Heart left ventricle (tissue), 16 donors: ENCODE measurements at places on chromosomes 3 and 15.

DNA sequence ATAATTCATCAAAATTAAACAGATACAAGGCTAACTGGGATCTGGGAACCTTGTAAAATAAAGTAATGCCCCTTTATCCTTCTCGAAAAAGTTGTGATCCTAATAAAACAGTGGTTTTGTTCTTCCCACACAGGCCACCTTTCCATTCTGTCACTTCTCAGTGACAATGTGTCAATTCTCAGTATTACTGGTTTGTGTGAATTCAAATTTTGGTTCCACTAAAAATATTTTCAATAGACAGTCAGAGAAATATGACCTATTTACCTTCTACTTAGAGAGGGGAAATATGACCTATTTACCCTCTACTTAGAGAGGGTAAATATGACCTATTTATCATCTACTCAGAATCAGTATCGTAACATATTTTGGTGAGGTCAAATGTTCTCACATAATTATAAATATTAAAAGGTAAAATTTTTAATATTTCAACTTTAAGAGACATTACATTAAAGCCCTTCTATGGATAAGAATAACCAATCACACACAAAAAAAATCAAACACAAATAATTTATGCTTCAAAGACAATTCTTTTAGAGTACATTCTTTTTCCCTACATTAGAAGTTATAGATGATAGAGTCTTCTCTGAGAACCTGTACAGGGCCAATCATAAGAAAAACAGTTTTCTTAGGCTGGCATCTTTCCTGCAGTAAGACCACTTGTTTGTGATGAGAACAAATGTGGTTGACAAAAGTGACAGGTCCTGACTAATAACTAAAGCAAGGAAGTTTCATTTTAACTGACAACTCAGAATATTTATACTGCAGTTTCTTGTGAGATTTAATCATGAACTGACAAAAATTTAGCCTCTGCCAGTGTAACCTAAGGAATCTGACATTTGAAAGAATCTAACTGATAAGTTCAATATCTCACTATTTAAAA, 323.3 kb downstream of the DIPK2A start:
- DNase-seq, result no peak

GRCh38 chr3:148280623-148281242, 417.0 kb upstream of the AGTR1 start:
- DNase-seq, result peak; percentile 61

DNA sequence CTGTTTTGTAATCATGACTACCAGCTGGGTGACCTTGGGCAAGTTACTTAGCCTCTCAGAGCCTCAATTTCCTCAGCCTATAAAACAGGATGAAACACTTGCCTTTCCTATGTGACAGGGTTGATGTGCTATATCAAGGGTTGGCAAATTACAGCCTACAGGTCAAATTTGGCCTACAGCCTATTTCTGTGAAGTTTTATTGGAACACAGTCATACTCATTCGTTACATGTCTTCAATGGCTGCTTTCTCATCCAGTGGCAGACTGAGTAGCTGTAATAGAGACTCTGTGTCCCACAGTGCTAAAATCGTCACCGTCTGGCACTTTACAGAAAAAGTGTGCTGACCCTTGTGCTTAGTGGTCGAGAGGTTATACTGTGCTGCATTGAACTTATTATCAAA, 16.6 kb downstream of the ABHD6 start:
- DNase-seq, result no peak

DNA sequence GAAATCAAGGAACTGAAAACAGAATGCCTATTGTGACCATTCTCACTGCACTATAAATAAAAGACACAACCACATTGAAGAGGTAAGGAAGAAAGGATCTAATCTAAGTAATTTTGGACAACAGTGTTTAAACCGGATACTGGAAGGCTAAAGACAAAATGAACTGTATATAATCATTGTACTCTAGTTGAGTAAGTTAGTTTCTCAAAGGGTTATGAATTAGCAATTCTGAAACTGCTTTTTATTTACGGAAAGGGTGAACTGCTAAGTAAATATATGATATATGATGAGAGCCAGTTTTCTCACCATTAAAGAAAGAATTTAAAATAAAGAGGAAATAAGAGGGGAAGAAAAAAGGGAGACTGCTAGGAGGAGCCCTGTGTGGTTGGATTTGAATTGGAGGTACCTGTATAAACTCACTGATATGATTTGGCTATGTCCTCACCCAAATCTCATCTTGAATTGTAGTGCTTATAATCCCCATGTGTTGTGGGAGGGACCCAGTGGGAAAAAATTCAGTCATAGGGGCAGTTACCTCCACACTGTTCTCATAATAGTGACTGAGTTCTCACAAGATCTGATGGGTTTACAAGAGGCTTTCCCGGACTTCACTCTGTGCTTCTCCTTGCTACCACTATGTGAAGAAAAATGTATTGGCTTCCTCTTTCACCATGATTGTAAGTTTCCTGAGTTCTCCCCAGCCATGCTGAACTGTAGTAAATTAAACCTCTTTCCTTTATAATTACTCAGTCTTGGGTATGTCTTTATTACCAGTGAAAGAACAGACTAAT, 607.7 kb downstream of the PYDC2 start:
- no peak for DNase-seq

GRCh38 chr3:59246719-59247401, 197.0 kb upstream of the CFAP20DC start:
- no peak for DNase-seq

- DNase-seq, result no peak
These were observed 142.7 kb downstream of the THRB start for GRCh38 chr3:24351779-24352469.

DNA sequence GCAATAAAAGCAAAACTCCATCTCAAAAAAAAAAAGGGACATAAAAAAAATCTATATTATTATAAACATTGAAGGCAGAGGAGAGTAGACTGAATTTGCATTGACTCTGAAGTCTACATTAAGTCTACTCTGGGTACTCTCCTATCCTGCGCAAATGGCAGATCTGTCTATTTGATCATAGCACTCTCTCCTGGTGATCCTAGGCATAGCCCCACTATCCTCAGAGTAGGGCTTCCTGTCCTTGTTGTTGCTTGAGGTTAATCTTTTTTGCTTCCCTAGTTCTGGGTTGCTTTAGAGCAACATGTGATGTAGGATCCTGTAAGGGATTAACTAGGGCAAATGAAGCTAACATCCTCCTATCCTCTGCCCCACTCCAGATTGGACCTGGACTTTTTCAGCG, 82.1 kb upstream of the LRRFIP2 start:
- no peak for DNase-seq

DNA sequence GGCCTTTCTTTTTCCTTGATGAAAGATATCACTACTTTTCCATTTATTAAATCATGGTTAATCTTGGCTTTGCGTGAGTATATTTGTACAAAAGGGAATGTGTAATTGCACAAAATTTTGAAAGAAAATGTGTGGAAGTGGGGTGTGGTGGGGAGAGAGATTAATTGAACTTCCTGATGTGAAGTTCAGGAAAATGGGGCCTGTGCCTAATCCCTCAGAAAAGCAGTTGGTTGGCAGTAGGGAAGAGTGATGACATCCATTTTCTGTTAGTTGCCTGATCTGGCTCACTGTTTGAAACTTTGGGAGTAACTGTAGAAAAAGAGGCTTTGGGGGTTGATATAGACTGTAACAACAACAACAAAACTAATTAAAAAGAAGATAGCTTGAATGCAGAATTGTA, 10.8 kb upstream of the IL20RB start:
- DNase-seq, result no peak

- no peak for DNase-seq
These were observed 8.9 kb upstream of the CCDC50 start for GRCh38 chr3:191320316-191320715.

DNA sequence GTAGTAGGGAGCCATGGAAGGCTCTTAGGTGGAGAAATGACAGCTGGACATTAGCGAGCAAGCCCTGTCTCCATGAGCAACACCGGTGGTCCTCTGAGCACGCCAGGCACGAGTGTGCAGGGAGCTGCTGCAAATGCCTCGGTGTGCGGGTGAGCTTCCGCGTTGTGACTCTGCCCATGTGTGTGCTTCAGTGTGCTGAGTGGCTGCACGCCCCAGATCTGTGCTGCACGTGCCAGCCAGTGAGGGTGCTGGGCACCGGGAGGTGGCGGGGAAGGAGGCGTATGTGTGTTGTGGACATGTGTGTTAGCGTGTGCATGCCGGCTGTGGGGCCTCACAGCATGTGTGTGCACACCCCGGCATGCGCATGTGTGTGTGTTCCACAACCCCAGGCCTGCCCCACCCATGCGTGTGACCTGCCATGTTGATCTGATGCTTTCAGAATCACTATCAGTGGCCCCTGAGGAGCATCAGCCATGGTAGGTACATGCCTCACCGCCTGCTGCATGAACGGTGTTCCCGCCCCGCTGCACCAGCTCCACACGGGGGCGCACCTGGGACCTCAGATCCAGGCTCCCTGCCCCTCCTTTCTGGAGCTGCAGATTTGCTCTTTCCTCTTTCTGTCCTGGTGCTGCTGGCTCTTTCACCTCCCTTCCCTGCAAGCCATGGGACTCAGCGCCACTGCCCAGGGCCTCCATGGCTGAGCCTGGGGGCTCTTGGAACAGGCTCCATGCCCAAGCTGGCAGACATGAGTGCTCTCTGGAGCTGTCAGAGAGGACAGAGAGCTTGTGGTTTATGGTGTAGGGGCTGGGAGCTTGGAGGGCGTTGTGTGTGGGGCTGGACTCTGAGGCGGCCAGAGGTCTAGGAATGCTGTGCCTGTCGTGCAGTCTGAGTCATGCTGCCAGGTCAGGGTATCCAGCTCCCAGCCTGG, 169.4 kb downstream of the TBC1D2B start:
- peak; percentile 47 for DNase-seq

DNA sequence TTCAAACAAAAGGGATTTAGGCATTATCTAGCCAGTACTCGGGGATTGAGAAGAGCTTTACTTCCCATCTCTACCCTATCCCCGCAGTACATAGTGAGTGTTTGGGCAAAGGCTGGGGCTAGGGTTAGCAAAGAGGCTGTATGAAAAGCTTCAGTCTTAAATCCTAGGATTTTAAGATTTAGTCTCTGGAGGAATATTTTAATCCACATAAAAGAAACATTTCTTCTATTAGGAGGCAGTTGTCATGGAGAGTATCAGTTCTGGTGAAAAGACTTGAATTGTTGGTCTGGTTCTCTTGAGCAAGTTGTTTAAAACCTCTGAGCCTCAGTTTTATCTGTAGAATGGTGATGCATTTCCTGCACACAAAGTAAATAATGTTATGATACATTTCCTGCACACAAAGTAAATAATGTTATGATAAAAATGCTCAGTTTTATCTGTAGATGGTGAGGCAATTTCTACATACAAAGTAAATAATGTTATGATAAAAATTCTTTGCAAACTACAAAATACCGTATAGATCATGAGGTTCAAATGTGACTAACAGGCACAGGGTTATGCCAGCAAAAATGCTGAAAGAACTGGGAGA, 53.9 kb upstream of the ZBED2 start:
- no peak for DNase-seq

GRCh38 chr3:36957862-36958686, 13.2 kb upstream of the TRANK1 start:
- no peak for DNase-seq

- DNase-seq, result no peak
These were observed 12.1 kb downstream of the NR2F2 start for GRCh38 chr15:96342406-96343112.

DNA sequence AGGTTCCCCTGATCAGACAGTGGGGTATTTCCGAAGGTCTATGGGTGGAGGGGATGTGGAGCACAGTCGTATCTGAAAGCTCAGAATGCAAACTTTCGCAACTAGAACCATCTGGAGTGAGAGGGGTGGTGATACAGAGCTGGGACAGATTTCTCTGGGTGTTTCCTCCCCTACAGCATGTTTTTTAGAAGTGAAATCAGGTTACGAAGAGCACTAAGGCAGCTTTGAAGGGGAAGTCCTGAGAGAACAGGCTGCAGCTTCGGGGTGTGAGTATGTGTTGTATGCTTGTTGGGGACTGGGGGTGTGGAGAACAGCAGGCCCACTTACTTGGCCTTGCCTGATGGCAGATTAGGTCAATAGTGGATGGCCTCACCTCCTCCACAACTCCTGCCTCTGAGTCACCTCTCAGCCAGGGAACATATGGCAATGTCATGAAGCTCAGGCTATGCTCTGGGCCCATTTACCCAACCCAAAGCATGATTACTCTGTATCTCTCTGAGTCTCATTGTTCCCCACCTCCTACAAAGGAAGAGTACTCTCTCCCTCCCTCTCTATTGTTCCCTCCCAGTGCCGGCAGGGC, 107.2 kb upstream of the RASGRP1 start:
- DNase-seq, result no peak

GRCh38 chr15:67834581-67835296, 5.1 kb downstream of the RNU6-1 start:
- no peak for DNase-seq

- DNase-seq, result no peak
These were observed 7.0 kb downstream of the GPR160 start for GRCh38 chr3:170044795-170045244.

DNA sequence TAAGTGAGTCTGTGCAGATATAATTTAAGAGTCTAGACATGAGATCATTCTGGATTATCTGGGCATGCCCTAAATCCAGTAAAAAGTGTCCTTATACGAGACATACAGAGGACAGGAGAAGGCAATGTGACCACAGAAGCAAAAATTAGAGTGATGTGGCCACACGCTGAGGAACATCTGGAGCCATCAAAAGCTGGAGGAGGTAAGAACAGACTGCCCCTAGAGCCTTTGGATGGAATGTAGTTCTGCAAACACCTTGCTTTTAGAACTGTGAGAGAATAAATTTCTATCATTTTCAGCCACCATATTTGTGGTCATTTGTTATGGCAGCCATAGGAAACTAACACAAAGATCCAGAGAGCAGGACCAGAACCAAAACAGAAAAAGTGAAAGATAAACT, 41.0 kb downstream of the CD200 start:
- no peak for DNase-seq

GRCh38 chr15:44711096-44711742, at the start of the genes B2M and PATL2:
B2M (plus strand) TSS chr15:44711517; CDS start chr15:44711547, 30 bp downstream.
PATL2 (minus strand) TSS chr15:44711323; CDS start chr15:44676490, 34,833 bp downstream.
- DNase-seq, result peak; percentile 96

DNA sequence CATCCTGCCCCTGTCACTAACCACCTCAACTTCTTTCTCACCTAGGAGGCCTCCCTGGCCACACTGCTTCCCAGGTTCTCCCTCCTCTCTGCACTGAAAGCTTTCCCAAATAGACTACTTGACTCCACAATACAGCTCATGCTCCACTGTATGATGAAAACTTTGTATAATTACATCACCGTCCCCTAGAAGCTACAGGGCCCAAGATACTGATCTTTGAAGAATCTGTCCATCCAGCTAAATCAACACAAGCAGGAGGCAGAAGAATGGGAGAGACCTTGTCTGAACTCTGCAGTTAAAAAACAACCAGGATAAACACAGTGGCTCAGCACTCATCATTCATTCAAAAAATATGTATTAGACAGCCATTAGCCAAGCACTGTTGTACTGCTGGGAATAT, 26.4 kb upstream of the RPS17 start:
- no peak for DNase-seq

- DNase-seq, result no peak
These were observed 66.6 kb downstream of the USF3 start for GRCh38 chr3:113629584-113630421.

- no peak for DNase-seq
These were observed 364.1 kb downstream of the CGGBP1 start for GRCh38 chr3:87694678-87695077.

- no peak for DNase-seq
These were observed 76.4 kb upstream of the SLC4A7 start for GRCh38 chr3:27560484-27561056.
